CD4-positive, alpha-beta T cell (primary cell): ENCODE measurements at places on chromosomes 2 and 18.

DNA sequence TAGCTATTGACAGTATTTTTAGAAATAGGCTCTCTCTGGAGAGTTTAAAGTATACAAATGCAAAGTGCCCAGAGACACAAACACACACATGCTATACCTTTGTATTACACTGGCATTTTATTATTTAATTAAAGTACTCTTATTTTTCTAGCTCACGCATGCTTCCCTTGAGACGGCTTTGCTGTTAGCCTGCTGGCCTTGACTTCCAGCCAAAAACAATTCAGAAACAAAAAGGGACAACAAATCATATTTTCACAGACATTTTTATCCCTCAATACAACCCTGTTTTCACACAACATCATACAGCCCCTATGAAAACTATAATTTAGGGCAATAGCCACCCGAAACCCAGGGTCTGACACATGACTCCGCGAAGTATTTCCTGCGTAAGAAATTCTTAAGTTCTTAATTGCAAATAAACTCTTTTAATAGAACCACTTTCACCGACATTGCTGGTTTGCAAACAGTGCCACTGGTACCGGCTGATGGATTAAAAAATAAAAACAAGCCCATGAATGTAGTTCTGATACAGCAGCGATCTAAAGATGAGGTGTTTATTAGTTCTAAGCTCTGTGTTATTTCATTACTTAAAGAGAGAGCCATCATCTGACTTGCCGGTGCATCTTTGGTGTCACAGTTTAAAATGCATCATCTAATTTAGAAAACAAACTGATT, 185.1 kb downstream of the TCF4 start:
- DNase-seq, result no peak

GRCh38 chr2:222861411-222862105, 722 bp downstream of the ACSL3 start:
- peak; percentile 59 for DNase-seq

GRCh38 chr18:80232710-80233109, 14.6 kb downstream of the PARD6G start:
- DNase-seq, result no peak

DNA sequence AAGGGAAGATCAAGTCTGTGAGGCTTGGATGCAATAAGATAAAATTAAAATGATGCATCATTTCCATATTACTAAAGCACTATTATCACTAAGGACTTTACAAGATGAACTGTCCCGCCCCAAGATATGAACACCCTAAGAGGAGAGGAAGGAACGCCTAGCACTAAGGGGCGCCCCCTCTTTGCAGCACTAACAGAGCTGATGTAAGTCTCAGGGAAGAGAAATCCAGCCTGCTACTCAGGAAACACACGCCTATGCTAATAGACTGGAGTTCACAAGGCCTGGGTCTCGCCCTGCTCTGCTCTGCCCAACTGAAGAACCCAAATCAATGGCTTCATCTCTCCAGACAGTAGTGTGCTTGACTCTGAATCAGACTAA, 6.1 kb downstream of the INO80C start:
- no peak for DNase-seq

DNA sequence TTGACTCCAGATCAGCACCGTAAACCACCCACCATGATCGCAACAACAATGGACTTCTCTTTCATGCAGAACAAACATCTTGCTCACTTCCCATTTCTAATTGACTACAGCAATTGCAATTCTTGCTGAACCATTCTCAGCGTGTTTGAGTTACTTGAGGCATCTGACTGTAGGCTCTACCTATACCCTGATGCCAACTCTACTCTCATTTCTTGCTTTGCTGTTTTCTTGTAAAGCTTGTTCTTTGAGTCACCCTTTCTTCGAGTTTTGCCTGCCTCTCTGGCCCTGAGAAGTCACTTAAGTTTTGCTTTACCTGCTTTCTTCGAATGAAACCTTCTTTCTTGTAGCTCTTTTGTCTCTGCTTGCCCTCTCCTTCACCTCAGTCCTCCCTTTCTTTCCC, 160.5 kb upstream of the RND3 start:
- DNase-seq, result no peak

- DNase-seq, result no peak
Observed at GRCh38 chr2:112579241-112579640, 5.2 kb upstream of the CHCHD5 start.

GRCh38 chr2:137091704-137092103, 326.4 kb downstream of the THSD7B start:
- DNase-seq, result no peak

GRCh38 chr2:65300134-65300760, 72.6 kb downstream of the ACTR2 start:
- DNase-seq, result no peak

GRCh38 chr2:46225730-46226129, 71.5 kb upstream of the EPAS1 start:
- no peak for DNase-seq

DNA sequence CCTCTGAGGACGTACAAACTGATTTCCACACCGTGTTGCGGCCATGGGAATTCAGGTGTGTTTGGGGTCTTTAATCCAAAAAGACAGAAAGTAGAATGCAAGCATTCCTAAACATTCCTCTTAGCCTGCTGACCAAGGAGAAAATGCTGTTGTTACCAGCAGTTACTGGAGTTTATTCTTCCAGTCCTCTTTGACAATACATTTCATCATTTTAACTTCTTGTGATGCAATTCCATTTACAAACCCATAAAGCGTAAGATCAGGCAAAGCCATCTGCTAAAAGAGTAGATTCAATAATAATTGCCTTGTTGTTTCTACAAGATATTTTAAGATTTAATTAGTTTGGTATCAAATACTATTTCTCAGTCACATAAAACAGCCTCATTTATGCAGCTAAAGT, 32.7 kb downstream of the SPIRE1 start:
- DNase-seq, result no peak

DNA sequence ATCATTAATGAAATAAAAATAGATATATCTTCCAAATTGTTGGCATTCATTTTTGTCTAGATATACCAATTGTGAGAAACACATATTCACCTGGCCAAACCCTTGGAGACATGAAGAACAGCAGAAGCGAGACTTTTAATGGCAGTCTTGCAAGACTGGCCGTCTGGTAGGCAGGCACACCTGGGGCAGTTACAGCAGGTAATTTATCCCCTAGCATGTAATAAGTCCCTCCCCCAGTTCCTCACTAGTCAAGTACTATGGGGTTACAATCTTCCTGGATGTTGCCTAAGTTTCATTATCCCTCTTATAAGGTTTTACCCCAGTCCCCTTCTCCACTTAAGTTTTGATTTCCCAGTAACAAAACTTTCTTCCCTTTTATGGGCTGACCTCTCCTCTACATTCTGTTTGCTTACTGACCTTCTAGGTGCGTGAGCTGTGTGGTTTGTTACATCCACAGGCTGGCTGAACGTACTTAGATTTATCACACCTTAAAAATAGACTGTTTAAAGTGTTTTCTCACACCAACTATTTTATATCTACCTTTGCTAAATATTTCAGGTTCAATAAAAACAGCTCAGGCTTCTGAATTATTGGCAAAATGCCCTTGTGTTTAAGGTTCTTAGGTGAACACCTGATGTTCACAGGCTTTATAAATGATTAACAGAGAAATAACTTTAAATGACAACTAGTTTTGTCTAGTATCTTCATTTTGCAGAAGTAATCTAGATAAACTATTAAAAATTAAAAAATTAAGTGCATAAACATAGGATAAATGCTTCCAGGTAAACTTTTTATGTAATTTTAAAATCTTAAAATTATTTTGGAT, 365.0 kb upstream of the TFPI start:
- DNase-seq, result no peak
